ENCODE measurements at places on chromosomes 6 and 20.

- peak; percentile 31 for DNase-seq
These were observed 7.6 kb upstream of the RNF182 start for GRCh38 chr6:13917141-13917540.

DNA sequence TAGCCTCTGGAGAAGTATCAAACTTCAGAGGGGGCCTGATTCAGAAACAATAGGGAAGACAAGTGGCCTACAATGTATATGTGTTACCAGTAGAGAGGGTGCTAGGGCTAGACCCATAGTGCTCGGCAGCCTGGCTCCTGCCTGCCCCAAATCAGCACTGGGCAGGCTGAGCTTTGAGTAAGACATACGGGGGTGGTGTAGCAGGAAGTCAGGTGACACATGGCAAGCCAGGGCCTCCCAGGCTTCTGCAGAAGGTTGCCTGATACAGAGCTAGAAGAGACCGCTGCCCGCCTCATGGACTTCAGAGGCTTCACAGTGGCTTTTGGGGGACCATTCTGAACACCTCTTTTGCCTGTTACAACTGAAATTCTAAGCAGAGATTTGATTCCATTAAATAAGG, 43.4 kb downstream of the RALY start:
- DNase-seq, result no peak

DNA sequence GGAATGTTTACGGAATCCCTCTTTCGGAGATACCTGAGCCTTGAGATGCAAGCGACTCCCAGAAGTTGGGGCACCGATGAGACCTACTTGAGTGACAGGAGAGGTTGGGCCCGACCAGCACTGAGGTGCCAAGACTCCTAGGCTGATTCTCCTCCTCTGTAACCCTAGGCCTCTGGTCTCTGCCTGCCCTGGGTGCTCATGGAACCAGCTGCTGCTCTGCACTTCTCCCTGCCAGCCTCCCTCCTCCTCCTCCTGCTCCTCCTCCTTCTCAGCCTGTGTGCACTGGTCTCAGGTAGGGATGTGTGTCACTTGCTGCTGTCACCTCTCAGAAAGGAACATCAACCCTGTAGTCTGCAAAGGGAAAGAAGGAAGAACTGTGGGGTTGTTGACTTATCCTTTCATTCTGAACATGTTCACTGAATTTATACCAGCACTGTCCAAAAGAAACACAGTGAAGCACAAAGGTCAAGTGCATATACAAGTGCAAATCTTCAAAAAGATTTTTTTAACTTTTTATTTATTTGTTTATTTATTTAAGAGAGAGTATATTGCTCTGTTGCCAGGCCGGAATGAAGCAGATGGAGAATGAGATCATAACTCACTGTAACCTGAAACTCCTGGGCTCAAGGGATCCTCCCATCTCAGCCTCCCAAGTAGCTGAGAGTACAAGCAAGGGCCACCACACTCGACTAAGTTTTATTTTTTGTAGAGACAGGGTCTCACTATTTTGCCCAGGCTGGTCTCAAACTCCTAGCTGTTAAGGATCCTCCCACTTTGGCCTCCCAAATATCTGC, 913 bp downstream of the BTN2A2 start:
- peak; percentile 65 for DNase-seq

- DNase-seq, result no peak
These were observed 11.4 kb downstream of the FOXS1 start for GRCh38 chr20:31833931-31834521.

DNA sequence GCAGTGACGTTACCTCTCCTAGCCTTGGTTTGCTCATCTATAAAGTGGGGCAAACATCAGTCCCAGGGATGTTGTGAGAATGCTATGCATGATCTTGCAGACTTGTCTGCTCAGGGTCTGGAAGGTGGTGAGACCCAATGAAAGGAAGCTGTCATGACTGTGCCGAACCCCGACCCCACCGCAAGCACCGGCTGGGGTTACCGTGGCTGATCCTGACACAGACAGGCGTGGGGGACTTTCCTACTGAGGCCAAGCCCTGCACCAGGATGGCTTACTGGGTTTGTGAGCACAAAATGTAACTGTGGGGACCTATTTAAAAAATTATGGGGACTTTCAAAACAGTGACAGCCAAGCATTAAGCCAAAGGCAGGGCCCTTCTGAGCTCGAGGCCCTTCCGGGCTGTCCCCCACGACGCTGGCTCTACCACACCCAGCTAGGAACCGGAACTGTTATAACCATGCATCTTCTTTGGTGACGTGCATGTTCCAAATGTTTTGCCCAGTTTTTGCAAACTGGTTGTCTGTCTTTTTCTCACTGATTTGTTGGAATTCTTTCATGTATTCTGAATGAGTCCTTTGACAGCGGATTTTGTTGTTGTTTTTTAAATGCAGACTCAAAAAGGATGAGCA, 76.6 kb upstream of the PMEPA1 start:
- no peak for DNase-seq

- peak; percentile 84 for DNase-seq
These were observed 446.0 kb downstream of the QKI start for GRCh38 chr6:163860287-163861081.

DNA sequence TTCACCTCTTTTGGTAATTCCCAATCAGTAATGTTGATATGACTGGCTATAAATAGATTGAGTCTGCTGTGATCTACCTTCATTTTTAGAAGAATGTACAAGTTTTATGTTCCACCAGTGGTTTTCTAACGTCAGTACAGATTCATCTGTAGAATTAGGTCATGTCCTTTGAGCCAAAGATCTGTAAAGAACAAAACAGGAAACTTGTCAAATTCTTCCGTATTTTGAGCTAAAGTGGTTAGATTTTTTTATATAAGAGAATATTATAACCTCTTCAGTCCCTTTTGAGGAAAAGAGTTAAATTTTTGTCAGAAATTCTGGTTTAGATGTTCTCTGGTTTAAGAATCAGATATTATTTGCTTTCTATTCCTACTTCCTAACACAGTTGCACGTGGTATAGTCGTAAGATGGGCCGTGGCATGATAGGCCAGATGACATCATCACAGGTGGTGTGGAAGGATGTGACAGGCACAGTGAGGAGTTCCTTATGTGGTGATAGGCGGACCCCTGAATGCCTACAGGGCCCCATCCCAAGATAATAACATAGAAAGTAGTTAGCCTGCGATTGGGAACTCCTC, 62.3 kb downstream of the SNX9 start:
- no peak for DNase-seq

DNA sequence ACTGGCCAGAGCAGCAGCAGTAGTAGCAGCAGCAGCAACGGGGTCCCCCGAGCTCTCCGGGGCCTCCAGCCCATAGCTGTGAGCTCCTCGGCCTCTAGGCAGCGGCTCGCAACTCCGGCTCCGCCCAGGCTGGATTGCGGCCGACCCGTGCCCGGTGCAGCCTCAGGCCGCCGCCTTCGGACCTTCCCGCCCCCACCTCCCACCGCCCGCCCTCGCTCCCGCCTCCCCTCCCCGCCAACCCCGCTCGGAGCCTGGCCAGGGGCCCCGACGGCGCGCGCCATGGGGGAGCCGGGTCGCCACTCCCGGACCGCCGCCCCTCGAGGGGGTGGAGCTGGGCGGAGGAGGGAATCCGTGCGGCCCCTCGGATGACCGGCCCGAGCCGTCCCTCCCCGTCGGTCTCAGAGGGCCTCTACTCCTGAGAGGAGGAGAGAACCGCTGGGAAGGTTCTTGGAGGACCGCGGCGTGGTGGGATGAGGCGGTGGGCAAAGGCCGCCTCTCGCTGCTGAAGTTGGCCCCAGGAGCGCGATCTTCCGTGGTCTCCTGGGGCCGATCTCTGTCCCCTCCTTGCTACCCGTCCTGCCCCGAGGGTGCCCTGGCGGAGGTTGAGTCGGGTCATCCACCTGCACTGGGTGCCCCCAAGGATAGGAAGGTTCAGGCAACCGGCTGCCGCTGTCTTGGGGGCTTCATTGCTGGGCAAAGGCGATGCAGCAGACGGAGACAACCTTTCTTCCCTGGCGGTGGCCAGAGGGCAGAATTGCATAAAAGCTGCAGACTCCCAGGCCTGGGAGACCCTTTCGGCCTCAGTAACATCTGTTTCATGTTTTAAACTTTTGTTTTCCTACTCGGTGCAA, at the start of gene ADAM33:
TSS of gene ADAM33 (minus strand) at position 80 of the 851 bp plus-strand sequence. CDS start at position 74, 6 bp downstream.
- peak; percentile 14 for DNase-seq

DNA sequence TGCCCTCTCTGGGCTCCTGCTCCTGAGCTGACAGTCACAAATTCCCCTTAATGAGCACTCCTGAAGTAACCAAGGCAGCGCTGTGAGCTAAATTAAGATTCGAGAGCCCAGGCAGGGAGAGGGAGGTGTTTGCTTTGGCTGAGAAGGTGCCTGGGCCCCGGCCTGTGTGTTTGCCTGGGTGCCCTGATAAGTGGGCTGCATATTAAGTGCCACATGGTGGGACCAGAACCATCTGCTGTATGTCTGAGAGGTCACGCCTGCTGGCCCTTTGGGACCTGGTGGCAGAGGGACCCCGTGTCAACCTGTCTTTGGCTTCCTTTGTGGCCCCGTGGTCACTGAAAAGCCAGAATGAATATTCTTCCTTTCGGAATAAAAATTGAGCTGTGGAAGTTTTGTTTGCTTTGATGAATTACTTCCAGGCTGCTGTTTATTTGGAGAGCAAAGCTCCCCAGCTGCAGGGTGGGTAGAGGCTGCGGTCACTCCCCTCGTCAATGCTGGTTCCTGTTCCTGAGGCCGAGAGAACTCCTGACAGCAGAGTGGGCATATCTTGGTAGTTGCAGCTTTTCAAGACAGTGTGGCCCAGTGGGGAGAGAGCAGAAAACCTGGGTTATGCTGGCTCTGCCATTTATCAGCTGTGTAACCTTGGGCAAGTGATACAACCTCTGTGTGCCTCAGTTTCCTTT, 17.5 kb upstream of the KCNK16 start:
- no peak for DNase-seq

DNA sequence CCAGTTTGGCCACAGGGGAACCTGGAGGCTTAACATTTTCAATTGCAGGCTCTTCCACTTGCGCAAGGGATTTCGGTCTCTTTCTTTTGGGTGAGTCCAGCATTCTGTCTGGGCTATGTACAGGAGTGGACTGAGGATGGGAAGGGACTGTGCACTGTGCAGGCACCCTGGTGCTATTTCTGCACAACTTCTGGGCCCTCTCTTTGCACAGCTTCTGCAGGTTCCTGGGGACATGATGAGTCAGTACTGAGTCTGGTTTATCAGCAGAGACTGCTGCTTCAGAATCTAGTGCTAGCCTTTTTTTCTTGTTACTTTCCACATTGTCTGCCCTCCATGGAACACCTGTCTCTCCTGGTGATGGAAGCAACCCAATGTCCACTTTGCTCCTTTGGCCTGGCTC, 78.5 kb upstream of the ASF1A start:
- no peak for DNase-seq

DNA sequence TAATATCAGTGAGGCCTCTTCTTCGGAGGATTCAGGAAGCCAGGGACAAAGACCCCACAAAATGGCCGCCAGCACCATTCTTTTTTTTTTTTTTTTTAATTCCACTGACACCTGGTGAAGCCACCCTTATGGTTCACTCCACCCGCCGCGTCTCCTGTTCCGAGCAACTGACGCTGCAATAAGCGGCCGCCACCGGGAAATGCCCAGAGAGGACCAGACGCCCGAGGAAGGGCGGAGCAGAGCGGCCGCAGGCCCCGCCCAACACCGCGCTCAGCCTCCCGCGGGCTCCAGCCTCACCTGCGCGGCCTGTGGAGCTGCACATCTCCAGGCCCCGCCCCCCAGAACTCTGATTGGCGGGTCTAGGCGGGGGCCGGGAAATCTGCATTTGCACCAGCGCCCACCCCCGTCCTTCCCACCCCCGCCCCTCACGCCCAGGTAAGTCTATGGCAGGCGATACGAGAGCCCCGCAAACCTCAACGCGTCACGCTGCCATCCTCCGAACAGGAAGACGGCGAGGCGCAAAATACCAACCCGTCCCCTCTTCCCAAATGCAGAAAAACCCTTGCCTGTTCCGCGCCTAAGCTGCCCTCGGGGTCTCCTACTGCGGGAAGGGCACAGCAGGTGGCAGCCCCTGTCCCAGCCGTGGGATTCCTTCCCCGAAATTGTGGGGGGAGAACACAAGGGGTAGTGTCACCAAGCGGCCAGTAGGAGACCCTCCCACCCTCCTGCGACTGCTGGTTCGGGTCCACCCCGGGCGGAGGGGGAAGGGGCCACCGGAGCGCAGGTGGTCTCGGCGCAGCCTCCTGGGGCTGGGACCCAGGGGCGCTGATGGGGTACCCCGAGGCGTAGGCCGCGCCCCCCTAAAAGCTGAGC, 960 bp downstream of the ATP9A start:
- DNase-seq, result peak; percentile 32

- DNase-seq, result no peak
These were observed 83.1 kb downstream of the KIZ start for GRCh38 chr20:21208999-21209398.

DNA sequence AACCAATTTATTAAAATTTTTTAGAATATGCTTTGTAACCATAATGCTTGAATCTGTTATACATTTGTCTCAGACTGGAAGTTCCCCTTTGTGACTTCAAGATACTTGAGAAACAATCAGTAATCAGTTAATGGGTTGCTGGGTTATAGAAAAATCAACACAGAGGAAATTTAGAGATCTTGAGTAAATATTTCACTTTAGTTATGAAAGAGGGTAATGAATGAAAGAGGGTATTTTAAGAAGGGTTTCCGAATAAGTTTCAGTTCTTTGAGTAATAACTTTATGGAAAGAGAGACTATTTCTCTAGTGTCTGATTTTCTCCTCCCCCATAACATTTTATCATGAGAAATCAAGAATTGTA, 21.4 kb downstream of the ZFAND3 start:
- DNase-seq, result no peak

DNA sequence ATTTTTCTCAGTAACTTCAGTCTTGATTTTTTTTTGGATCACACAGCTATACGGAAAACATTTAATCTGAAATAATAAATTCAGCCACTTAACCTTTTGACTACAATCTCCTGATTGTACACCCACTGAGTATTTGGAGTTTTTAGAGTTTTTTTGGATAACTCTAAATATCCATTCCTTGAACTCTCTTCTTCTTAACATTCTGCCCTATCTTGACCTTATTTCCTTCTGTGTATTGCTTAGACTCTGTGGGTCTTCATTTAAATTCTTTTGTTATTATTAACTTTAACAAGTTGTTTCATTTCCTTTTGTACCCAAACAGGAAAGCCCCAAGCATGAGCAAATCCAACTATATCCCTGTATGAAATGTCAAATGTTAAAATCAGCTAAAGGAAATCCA, 170.2 kb upstream of the PTCHD4 start:
- DNase-seq, result no peak

GRCh38 chr20:32623667-32624157, 38.6 kb upstream of the NOL4L start:
- DNase-seq, result no peak

DNA sequence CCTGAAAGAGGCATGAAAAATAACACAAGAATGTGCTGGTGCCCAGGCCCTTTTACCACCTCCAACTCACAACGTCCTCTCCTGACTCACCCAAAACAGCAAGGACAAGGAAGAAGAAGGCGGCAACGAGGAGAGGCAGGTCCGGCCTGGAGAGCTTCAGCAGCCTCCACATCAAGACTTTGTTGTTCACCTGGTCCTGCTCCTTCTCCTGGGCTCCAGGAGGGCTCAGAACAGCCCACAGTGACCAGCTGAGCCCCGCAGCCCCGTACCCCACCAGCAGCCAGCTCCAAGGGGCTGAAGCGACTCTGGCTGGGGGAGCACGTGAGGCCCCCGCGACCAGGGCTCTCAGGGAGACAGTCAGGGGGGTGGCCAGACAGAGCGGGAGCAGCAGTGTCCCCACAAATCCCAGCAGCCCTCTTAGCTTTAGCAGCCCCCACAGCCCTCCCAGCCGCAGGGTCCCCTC, 857 bp downstream of the TAP2 start:
- no peak for DNase-seq

- no peak for DNase-seq
These were observed 26.2 kb upstream of the KCNK16 start for GRCh38 chr6:39348740-39349139.

Measured in fibroblast of skin of back (primary cell).